ENCODE measurements at places on chromosomes 5 and 9.

GRCh38 chr5:11045411-11045810 lies 284.4 kb upstream of the DAP start:
- DNase-seq, result no peak

DNA sequence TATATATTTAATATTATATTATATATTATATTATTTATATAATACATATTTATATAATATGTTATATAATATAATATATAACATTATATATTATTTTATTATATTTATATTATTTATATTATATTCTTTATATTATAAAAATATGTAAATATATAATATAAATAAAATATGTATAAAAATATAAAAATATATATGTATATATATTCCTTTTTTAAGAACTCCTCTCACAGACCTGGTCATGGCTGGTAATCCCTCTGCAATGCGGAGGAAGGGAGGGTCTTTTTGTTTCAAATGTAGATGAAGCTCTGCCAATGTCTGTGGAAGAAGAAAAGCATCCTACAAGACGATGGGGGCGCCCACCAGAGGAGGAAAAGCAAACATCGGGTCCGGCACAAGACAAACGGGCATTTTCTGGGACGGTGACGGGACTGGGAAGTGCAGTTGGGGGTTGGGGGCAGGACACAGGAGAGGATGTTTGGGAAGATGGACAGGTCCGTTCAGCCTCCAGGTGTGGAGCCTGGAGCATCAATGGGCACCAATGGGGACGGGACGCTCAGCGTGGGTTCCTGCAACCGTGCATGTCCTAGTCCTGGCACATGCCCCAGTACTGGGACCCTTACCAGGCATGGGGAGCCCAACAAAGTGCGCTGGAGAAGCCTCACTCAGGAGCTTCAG lies 194.0 kb downstream of the IRX1 start:
- no peak for DNase-seq

GRCh38 chr5:150309886-150310239 lies 7.2 kb upstream of the ARSI start:
- DNase-seq, result no peak

- DNase-seq, result no peak
These were observed 13.8 kb upstream of the ERGIC1 start for GRCh38 chr5:172820046-172820767.

DNA sequence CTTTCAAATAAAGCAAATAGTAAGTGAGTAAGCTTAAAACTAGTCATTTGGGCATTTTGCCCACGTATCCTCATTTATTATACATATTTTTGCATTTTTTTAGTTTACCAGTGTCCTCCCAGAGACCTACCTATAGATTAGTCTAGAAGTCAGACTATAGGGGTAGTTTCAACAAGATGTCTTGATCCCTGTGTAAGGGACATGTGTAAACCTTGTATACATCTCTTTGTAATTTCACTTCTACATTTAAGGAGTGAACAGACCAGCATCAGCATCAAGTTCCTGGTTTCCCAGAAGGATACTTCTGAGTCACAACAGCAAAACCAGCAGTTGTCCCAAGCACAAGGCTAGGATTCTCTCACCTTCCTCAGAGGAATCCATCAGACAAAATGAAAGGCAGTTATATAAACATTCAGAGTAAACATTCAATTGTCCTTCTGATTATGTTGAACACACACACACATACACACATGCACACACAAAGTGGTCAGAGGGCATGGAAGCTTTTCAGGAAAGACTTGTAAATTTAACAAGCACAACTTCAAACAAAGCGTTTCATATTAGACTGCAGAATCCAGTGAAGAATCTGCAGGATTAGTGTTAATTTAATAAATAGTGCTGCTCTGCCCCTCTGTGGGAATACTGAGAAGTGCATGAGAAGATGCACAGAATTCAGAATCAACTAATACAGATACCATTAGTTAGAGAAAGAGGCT lies 55.4 kb downstream of the HINT1 start:
- DNase-seq, result peak; percentile 44

GRCh38 chr9:117526674-117527073 lies 111.8 kb upstream of the ASTN2 start:
- no peak for DNase-seq

Measured in immature natural killer cell (primary cell).